ENCODE measurements at places on chromosomes 1 and 21.

DNA sequence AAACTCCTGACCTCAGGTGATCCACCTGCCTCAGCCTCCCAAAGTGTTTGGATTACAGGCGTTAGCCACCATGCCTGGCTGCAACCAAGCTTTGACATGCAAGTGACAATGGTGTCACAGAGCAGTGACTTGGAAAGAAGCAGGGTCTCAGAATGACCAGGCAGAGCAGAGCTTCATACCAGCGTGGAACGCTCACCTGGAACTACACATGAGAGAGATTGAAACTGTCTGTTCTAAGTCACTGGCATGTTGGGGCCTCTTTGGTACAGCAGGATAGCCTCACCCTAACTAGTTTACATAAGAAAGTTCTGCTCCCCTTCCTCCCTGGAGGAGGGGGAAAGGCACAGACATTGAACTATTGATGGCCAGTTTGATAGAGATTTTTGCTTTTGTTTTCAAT is 47.5 kb upstream of the ITPKB start:
- DNase-seq, result no peak

DNA sequence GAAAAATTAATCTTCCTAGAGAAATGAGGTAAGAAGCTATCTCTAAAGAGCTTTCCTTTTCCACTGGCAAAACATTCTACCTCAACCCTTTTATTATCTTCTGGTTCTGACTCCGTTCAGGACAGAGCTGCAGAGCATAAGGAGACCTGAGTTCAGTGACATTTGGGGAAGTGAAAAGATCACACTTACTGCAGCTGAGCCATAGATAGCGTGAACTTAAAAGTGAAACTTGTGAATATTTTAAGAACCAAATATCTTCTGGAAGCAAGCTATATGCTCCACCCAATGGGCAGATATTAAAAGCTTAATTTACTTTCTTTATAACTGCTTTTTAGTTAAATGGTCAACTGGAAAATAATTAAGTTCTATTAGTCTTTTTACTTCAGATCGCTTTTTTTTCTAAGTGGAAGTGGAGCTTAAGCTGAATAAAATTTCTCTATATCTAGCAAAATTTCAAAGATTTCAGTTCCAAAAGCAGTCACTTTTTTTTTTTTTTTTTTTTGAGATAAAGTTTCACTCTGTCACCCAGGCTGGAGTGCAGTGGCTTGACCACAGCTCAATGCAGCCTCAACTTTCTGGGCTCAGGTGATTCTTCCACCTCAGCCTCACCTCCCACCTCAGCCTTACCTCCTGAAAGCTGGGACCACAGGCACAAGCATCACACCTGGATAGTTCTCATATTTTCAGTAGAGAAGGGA is 11.9 kb downstream of the PTPN22 start:
- no peak for DNase-seq

DNA sequence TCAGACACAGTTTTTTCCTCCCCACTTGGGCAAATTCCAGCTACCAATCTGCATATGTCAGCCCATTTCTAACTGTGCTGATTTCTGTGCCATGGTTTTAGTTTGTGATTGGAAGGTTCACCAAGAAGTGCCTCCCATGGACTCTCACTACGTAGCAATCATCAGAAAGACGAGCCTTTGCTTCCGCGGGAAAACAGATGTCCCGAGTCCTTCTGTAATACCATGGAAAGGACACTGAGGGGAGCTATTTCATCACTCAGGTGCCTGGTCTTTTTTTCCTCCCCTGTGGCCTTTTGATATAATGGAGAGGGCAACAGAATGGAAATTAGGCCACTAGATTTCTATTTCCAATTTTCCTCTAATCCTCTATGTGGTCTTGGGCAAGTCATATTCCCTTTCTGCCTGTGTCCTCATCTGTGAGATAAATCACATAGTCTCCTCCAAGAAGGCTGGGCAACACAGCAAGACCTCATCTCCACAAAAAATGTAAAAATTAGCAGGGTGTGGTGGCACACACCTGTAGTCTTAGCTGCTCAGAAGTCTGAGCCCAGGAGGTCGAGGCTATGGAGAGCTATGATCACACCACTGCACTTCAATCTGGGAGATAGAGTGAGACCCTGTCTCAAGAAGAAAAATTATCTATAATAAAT is 24.8 kb downstream of the LEMD1 start:
- peak; percentile 86 for DNase-seq

DNA sequence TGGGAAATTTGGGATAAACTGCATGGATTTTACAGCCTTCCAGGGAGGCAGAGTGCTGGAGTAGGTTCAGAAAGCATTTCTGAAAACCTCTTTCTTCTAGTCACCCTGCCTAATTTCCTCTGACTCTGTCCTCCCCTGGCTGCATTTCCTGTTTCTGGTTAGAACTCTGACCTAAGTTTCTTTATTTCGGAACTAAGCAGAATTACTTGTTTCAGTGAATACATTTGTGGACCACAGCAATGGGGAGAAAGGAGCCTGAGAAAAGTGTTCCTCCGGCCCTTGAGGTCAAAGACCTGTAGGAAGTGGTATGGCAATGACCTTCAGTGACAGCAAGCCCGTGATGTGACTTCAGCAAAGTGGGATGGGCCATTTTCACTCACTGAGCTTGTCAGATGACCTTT is 173.4 kb upstream of the RUNX1 start:
- no peak for DNase-seq

GRCh38 chr21:18153063-18153462 is 91.6 kb upstream of the CHODL start:
- DNase-seq, result no peak

DNA sequence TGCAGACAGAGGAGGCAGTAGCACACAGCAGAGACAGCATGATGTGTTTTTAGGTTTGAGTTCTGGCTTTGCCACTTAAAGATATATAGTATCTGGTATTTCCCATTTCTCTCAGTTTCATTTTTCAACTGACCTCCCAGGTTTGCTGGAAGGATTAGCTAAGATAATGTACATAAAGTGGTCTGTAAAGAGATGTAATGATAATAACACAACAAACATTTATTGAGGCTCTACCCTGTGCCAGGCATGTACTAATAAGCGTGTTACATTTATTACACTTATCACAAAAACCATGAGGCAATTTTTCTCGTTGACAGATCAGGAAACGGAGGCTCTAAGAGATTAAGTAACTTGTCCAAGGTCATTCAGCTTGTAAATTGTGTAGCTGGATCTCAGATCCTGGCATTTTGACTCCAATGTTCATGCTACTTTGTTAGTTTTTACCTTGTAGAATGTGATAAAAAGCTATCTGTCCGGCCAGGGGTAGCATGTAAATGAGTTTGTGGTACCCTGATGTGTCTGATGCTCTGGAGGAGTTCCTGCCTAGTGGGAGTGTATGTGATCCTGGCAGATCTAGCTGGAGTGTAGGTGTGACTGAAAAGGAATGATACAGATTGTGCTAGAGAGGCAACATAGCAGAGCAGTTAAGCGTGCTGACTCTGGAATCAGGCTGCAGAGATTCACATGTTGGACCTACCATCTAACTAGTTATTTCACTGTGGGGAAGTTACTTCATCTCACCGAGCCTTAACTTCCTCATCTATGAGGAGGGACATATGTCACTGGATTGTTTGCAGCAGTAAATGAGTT is 146.6 kb downstream of the VPS13D start:
- DNase-seq, result no peak

DNA sequence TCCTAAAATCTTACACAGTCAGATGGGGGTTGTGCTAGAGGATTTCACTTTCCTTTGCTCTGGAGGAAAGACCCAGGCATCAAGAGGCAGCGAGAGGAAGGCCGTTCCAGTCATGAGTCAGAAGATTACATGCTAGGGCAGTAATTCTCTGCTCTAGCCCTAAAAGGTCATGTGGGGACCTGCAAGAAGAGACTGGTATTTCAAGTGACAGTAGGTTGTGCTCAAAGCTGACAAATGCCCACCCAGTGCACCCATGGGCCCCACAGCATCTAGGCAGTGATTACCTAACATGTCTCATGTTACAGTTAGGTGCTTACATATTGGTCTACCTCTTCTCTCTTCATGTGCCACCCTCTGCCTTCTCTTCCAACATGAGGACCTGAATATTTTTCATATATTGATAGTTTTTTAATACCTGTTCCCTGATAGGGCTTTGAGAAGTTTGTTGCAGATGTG is 99.7 kb upstream of the BEND5 start:
- DNase-seq, result no peak

DNA sequence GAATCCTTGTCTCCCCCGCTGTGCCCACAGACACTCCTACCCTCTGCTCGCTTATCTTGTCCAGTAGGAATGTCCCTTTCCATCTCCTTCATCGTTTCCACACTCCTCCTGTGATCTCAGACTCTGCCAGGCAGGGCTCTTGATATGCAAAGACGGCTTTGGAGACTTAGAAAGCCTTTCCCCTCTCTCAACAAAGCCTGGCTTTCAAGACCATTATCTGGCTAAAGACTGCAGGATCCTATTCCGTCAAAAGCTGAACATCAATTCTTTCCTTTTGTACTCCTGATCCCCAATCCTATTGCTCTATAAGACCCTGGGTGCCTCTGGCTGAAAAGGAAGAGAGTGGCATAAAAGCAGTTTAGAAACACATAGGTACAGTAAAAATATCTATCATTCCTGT is 63.9 kb downstream of the SDC3 start:
- no peak for DNase-seq

DNA sequence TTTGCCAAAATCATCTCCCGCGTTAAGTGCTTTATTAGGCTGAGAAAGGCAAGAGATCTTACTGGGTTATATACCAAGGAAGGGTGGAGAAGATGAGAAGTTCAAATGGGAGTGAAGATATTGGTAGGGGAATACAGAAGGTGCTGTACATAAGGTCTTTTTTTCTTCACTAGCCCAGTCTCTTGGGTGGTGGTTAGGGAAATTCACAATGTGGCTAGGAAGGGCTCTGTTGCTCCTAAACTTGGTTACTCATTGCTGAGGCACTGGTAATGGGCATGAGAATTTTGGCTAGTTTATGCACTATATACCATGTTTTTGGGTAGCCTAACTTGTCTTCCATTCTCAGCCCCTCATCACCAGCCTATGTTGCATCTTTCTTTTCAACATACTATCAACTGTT is 50.6 kb downstream of the LHX4 start:
- no peak for DNase-seq

GRCh38 chr1:66262208-66262963 is 271.6 kb upstream of the SGIP1 start:
- DNase-seq, result no peak

- no peak for DNase-seq
Observed at GRCh38 chr1:45973121-45973520, 159.3 kb downstream of the PIK3R3 start.

DNA sequence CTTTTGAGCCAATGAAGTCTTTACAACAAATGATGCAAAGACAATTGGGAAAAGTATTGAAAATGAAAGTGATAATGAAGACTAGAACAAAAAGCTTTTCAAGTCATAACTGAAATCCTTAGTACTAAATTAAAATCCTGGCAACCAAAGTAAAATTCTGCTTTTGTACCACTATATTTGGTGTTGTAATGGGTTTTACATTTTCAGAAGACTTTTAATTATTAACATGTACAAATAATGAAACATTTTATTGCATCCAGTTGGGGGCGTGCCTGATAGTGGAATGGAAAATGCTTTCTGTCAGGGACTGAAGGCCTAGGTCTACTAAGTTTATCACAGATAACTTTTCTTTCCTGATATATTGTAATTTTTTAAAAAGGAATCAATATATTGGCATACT is 89.4 kb downstream of the SDCCAG8 start:
- peak; percentile 64 for DNase-seq

Measured in NCI-H524 (cell line).